Activated CD4-positive, alpha-beta T cell treated with anti-CD3 and anti-CD28 coated beads, Interleukin-10, Interleukin-2, amounts not matched to agents 100 ng/mL and 50 ng/mL, durations not matched to agents 16 hours and 8 hours (primary cell): ENCODE measurements at places on chromosomes 6 and 20.

DNA sequence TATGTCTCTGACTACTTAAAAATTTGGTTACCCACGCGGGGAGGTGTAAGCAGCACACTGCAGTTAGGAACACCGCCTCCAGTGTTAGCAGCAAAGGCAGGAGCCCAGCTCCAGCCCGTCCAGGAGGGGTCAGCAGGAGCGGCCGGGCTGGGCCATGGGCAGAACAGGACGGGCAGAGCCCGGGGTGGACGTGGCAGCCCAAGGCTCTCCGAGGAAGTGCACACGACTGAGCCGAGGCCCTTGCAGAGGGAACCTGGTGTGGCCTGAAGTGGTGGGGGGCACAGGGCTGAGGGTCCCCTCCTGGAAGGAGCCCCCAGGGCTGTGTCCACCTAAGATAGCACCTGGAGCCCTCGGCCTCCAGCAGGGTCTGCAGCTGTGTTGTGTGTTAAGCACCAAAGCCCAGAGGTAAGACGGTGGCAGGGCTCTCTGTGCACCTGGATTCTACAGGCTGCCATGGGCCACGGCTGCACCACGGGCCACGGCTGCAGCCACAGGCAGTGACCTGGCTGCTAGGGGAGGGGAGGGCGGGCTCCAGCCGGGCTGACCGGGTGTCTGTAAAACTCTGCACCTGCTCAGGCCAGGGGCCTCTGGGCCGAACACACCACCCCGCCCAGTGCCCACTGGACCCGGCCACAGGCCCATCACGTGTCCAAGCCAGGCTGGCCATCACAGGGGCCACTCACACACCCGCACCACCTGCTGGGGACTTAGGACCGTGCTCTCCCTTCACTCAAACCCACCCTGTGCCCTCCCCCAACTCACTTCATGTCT lies 6.6 kb downstream of the SLC2A4RG start:
- no peak for DNase-seq

GRCh38 chr20:20759132-20759531 lies 46.7 kb upstream of the RALGAPA2 start:
- DNase-seq, result no peak

GRCh38 chr20:8721098-8721497 lies 347.8 kb upstream of the PLCB4 start:
- peak; percentile 50 for DNase-seq

GRCh38 chr20:31580706-31581105 lies 24.4 kb upstream of the ID1 start:
- DNase-seq, result no peak

- peak; percentile 54 for DNase-seq
These were observed 254.8 kb downstream of the CDC5L start for GRCh38 chr6:44642349-44642748.

- no peak for DNase-seq
These were observed 86.5 kb upstream of the MYL9 start for GRCh38 chr20:36454698-36455427.

DNA sequence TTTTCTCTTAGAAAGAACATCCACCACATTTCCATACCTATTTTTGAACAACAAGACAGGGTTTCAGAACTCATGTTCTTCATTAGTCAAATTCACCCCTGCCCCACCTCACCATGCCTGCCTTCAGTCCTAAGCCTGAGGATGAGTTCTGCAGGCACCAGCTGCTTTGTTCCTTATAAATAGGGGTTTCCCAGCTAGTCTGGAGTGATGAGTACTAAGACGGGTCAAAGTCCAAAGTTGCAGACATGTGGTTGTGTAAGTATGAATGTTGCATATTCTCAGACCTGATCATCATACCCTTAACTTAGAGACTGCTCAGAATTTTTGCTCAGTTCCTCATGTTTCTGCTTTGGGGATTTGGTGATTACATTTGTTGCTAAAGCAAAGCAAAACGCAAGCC lies 257.7 kb upstream of the CDYL start:
- DNase-seq, result no peak
